Amniotic stem cell (primary cell): ENCODE measurements at places on chromosomes 7 and 10.

- no peak for DNase-seq
Observed at GRCh38 chr10:60883187-60883586, 60.8 kb downstream of the RHOBTB1 start.

DNA sequence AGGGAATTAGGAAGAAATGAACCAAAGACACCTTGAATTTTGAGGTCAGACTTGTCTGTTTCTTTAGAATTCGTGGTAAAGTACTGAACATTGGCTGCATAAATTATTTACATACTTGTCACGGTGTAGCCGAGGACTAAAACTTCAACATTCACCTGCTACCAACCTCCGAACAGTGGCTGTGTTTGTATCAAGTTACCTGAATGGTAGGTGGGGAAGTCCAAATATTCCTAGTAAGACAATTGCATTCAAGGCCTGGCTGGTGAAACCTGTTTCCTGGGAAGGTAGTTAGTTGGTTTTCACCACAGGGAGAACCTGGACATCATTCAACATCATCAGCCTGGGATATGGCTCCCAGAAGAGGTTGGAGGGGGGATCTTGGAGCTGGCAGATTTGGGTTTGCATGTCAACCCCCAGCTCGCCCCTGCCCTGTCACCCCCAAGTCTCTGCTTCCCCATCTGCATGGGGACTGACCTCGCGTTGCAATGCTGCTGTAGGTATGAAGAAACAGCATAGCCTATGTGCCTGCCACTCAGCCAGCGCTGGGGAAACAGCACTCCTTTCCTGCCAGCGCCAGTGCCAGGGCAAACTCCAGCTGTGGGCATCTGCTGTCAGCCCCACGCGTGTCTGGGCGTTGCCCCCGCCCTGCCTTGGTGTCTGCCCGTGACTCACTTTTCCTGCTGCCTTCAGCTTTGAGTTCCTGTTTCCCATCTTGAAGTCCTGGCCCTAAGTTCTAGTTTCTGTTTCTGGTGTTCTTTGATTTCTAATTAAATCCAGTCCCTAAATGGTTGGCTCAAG, 12.7 kb upstream of the LARP4B start:
- DNase-seq: peak; percentile 15

DNA sequence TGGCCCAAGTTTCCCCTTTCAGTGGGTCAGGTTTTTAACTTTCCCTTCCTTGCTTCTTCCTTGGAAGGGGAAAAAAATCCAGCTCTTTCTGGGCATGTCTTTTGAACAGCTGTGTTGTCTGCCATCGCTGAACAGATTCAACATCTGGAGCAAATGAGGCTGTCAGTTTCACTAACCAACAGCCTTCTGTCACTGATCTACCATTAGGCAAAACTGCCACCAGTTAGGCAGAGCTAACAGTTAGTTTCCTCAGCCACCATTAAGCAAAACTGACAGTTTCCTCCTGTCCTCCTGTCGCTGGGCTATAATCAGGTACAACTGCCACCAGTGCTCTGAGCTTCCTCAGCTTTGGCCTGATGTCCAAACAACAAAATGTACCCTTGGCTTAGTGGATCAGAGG, 81.9 kb downstream of the NPTX2 start:
- no peak for DNase-seq

DNA sequence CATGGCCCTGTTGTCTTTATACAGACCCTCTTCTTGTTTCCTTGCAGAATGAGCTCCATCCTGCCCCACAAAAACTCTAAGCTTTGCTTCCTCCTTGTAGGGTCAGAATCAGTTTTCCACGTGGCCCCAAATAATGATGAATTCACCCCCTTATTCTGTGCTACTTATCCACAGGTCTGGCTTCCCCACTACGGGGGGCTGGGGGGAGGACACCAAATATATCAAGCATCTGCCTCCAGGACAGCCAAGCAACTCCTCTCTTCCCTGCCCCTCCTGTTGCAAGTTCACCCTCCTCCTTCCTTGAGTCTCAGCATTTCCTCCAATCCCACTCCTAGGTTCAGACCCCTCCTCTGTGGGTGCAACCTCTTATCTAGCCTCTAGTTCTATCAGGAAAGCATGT, 743.3 kb downstream of the GRID1 start:
- DNase-seq: no peak

GRCh38 chr10:78542141-78542489, 508.5 kb downstream of the RPS24 start:
- DNase-seq: no peak
